Urothelium cell line (cell line): ENCODE measurements at places on chromosomes 16 and 17.

DNA sequence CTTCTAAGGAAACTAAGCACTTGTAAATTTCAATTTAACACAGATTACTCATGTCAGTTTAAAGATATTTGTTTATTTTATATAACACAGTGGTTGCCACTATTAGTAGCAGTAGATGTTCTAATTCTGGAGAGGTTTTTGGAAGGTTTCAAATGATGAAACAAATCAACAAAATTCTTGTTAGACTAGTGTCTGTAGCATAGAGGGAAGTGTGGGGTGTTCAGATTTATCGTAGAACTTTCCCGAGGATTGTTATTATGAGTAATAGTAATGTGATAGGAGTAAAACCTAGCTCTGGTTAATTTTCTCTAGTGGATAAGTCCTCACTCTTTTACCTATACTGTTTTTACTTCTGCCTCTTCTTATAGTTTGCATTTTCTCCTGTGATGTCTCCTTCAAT is 6.3 kb downstream of the GAN start:
- DNase-seq, result no peak

- DNase-seq, result no peak
Measured at GRCh38 chr17:27354051-27354490, 60.2 kb downstream of the WSB1 start.

DNA sequence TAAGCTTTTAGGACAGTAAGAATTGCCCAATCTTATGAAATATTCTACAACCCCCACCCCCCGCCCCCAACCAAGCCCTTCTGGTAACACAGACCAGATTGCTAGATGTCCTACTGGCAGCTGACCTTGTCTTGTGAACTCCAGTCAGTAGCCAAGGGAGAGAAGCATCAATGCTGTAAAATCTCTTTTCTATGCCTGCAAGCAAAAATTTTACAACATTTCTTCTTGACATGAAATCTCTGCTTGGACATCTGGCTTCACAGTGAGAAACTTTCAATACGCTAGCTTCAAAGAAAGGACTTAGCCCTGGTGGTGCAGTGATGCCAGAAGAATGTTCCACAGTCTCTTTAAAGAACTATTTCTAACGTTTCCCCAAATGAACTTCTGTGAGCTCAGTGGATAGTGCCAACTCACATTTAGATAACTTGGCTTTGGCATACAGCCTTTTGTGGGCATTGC is 169.3 kb upstream of the AXIN2 start:
- no peak for DNase-seq

GRCh38 chr17:9285602-9286427 is 264.5 kb downstream of the NTN1 start:
- DNase-seq, result no peak

GRCh38 chr16:70706948-70707465 is 21.2 kb upstream of the MTSS2 start:
- peak; percentile 57 for DNase-seq

DNA sequence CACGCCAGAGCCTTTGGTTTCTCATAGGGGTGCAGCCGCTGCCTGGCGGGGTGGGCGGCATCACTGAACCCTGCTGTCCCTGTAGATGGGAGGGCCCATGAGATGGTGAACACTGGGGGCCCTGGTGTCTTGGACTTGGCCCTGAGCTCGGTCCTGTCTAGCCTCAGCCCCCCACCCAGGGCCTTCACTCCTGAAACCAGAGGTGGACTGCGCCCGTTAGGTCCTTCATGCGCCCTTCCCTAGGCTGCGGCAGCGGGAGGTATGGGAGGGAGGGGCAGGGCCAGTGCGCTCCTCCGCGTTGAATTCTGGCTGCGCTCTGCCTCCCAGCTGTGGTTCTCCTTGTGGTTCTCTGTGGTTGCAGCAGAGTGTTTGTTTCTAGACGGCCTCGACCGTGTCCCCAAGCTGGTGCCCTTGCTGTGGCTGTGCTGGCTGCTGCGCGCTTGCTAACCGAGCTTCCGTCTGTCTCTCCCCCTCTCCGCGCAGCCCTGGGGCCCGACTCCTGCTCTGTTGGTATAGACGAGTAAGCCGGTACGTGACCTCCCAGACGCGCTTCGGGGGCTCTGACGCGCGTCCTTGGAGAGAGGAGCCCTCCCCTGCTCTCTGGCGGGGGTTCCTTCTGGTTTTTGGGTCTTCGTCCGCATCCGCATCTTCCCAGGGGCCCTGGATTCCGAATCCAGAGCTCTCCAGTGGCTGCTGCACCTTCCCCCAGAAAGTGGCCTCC is 7.4 kb upstream of the NUDT16L1 start:
- no peak for DNase-seq

DNA sequence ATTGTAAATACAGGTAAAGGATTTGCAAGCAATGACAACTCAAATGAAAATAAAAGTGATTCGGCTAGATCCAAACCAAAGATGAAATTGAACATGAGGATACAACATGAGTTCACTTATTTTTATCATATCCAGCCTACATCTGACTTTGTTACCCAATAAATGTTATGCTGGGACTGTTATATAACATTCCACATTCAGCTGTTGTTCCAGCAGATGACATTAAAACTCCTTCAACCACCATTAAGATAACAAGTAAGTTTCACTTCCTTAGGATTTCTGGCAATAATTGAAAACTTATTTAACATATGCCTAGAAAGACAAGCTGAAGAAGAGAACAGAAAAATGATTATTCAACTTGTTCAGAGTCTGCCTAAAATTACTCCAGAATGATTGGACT is 729.4 kb downstream of the CDH11 start:
- no peak for DNase-seq
